ENCODE measurements at places on chromosomes 16 and 17.

GRCh38 chr16:83603723-83604570 is 203.8 kb upstream of the HSBP1 start:
- no peak for DNase-seq

GRCh38 chr17:79465011-79465680 is 145.7 kb downstream of the RBFOX3 start:
- DNase-seq, result no peak

DNA sequence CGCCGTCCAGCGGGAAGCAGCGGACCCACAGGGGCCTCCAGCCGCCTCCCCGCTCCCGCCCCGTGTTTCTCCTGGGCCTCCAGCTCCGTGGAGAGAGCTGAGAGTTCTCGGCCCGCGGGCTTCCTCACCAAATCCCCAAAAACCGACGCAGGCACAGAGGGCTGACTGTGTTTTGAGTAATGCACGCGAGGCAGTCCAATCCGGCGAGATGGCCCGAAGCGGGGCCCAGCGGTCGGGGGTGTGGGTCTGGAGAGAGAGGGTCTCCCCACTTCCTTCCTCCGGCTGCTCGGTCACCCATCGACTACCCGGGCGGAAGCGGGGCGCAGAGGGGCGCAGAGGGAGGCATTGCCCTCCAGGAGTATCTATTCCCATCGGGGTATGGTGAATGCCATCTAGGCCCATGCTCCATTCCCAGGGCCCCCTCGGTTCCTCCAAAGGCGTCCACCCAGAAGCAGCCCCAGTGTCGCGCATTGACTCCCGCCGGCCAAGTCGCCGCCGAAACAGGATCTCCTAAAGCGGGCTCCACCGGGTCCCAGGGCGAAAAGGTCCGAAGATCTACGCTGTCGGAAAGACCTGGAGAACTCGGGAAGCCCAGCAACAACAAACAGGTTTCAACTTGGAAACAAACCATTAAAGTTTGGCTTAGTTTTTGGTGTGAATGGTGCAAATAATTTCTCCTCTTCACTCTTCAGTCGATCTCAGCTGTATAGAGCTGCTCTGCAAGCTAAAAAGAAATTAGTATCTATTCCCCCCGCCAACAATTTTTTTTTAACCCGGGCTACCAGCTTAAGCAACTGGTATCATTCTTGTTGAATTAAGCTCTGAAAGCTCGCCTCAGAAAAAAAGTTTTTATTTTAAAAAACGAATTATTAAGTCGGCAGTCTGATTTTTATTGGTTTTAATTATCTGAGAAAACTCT is 19.2 kb upstream of the HOXB13 start:
- DNase-seq, result no peak

GRCh38 chr16:58048494-58049231 is 23.1 kb downstream of the MMP15 start:
- no peak for DNase-seq

Measured in fibroblast of mammary gland (primary cell).